IMR-90 (cell line): ENCODE measurements at places on chromosomes 16 and 17. TPM values are rescaled to one million over a fixed set of nuclear protein-coding genes. Genes with fewer than 3 reads are reported as not detected.

CCL11 gene
- not detected in 2 replicates for total RNA-seq

ATP2C2 gene
- total RNA-seq: not detected in 2 replicates

P2RX1 gene
- not detected in 2 replicates for total RNA-seq

SMPD3 gene
- total RNA-seq: not detected in 2 replicates

DYNLRB2 gene
- total RNA-seq: not detected in 2 replicates

CDC6 gene
- total RNA-seq: 25.6 and 27.8 TPM in 2 replicates
